Mucosa of descending colon (tissue), 3 donors: ENCODE measurements at places on chromosomes 16 and 17. TPM values are rescaled to one million over a fixed set of nuclear protein-coding genes. Genes with fewer than 3 reads are reported as not detected.

Gene RCVRN
- 0.16 TPM for total RNA-seq

Gene CPHXL2
- not detected for total RNA-seq

Gene CCL1
- total RNA-seq = not detected

Gene DHRS11
- 162 TPM for total RNA-seq

Gene CLEC19A
- not detected for total RNA-seq

Gene CES4A
- total RNA-seq = 6.3 TPM

GRCh38 chr17:57946798-57947358 is 8.3 kb downstream of the CUEDC1 start:
- peak; percentile 67 for DNase-seq

GRCh38 chr16:30615358-30616091 is 5.3 kb upstream of the ZNF689 start:
- peak; percentile 82 for DNase-seq

DNA sequence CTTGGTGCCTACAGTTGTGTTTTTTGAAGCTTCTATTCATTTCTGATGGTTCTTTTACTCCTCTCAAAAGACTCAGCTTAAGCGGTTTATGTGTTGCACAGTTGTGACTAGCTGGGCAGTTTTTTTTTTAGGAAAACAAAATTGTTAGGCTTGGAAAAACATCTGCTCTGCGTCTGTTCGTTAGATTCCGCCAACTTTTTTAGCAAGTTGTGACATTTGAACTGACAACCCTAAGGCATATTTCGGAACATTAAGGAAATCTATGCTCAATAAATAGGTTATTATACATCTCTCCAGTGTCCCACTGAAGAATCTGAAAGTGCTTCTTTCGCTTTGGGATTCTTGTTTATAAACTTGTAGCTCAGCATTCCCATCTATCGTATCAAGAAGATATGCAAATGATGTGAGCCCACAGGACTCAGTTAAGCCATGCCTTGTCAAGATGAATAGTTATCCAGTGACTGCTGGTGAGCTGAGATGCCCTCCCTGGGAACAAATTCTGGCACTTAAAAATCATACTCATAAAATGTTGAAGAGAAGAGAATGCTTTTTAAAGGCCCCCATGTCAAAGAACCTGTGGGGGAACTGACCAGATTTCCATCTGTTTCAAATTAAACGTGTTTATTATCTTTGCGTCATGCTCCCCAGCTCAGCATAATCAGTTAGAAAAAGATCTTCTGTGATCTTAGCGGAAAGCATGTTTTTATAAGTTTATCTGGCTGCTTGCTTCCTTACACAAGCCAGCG is 109.0 kb upstream of the FAM20A start:
- DNase-seq = no peak

GRCh38 chr17:40321524-40321929 is 12.5 kb downstream of the RARA start:
- DNase-seq = peak; percentile 33

GRCh38 chr17:43468691-43469139 is 15.1 kb upstream of the DHX8 start:
- no peak for DNase-seq

- no peak for DNase-seq
Observed at GRCh38 chr17:4744999-4745969, 5.6 kb upstream of the CXCL16 start.

- no peak for DNase-seq
Observed at GRCh38 chr17:57867126-57867525, 17.3 kb upstream of the MRPS23 start.

- peak; percentile 88 for DNase-seq
Observed at GRCh38 chr16:88785106-88785924, at the start of gene PIEZO1. TSS of gene PIEZO1 (minus strand) at chr16:88785220. CDS start at chr16:88784964, 256 bp downstream.

GRCh38 chr17:50634224-50634914 is at the start of gene ABCC3:
TSS of gene ABCC3 (plus strand) at chr17:50634881. CDS start at chr17:50634937, 56 bp downstream.
- DNase-seq = peak; percentile 91

DNA sequence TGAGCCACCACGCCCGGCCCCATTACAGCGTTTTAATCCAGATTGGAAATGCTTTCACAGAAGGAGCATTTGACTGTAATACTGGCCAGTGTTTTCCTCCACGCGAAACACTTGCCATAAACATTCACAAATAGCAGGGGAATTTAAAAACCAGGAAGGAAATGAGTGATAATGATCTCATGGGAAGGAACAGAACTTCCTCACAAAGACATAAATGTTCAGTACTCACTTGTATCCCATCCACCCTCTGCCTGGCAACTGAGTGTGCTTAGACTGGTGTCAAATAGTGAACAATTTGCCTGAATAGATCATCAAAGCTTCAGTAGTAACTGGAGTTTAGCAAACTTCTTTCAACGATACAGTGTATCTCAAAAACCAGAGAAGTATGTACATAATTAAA is 54.1 kb downstream of the PSMD12 start:
- DNase-seq = no peak

DNA sequence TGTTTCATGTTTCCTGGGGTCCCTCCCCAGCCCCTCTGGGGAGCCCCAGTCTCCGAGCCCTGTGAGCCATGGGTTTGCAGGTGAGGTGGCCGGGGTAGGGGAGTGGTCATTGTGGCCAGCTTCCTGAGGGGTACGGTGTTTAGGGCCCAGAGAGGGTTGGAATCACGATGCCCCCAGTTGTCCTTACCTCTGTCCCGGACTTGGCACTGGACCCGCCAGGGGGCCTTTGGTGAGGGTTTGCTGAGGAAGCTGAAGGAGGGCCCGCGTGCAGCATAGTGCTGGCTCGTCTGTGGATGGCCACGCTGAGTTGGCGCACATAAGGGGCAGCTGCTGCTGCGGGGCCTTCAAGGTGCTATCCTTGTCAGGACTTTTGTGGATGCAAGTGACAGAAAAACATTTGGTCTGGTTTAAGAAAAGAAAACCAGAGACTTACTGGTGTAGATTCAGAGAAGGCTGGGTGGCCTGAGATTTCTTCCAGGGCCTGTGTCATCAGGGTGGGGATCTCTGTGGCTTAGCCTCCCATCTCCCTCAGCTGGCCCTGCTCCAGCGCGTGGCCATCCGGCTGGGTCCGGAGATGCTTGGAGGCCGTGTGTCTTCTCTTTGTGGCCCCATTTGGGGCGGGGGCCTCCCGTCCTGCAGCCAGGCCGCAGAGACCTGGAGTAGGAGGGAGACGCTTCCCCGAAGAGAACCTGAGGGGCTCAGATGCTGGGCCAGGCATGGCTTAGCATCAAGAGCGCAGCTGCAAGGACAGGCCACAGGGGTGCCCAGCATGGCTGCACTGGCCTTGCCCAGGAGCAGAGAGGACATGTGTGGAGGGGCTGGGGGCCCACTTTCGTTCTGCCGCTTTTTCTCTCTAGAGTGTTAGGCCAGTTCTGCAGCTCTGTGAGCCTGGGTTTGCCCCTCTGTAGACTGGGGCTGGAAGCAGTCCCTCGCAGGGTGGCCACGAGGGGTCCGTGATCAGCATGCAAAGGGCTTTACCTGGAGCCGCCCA is 33.7 kb upstream of the NUDT16L1 start:
- DNase-seq = no peak

DNA sequence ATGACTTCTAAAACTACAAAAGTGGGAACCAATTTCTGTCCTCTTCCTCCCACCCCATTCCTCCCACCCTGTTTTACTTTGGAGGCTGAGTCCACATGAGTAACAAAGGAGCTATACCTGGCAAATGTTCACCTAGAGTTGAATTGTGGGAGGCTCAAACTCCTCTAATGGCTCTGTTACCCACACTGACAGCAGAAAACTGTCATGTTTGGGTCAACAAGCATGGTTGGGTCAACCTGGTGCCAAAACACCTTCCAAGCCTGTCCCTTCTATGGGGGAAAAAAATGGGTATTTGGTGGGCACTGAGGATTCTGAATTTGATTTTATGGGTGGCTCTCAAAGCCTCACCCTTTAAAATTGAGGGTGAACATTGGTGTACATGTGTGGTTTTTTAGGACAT is 12.0 kb upstream of the HOXB13 start:
- DNase-seq = no peak

DNA sequence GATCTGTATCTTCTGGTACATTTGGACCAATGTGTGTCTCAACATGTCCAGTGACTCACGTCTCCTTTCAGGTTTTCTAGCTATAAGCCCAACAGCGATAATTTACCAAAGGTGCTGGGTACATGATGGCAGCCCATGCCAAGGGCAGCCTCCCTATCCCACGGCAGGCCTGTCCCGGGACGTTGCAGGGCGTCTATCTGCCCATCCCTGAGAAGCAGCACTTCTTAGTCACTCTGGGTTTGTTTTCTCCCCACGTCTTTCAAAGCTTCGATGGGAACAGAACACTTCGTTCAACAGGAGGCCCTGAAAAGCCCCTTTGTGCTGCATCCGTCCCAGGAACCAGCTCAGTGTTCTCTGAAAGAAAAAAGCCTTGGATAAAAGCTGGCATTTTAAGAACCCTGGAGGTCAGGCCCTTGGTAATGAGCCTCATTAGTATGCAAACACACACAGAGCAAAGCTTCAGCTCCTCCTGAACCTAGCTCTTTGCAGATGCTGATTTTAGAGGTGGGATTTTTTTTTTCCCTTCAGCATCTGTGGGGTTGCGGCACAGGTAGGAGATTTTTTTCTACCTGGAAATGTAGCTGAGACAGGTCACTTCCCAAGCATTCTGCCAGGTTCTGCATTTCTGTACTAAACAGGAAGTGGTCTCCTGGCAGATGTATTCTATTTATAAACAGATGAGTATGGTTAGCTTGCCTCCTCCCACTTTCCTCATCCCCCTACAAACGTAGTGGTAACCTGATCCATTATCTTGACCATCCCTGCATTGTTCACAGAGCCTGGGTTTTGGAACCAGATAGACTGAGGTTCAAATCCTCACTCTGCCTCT is 17.5 kb upstream of the MT4 start:
- no peak for DNase-seq

DNA sequence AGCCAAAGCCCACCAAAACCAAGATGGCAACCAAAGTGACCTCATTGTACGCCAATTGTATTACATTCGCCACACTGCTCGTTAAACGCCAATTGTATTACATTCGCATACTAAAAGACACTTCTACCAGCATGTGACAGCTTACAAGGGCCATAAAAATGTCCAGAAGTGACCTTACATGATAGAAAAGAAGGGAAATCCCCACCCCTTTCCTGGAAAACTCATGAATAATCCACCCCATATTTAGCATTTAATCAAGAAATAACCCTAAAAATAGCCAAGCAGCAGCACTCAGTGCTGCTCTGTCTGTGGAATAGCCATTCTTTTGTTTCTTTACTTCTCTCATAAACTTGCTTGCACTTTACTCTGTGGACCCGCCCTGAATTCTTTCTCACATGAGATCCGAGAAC is 25.7 kb downstream of the PSMD7 start:
- peak; percentile 28 for DNase-seq

DNA sequence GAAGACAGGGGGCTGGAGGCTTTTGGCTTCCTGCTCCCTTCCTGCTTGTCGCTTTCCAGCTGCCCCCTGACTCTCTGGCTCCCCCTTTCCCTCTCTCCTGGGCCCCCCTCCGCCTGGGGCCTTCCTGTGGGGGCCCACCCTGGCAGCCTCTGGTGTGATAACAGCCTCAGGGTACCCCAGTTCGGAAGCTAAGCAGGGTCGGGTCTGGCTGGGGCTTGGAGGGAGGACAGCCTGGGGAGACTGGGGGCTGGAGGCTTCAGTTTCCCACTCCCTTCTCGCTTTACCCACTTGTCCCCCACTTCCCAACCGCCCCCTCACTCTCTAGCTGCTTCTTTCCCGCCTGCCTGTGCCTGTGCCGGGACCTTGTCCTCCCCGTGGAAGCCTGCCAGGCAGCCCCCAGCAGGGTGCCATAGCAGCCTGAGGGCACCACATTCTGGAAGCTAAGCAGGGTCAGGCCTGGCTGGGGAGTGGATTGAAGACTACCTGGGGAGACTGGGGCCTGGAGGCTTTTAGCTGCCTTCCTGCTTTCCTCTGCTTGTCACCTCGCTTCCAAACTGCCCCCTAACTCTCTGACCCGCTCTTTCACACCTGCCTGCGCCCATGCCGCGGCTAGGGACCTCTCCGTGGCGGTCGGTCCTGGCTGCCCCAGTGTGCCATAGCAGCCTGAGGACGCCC is 2275.5 kb downstream of the TP53TG3F start:
- no peak for DNase-seq

DNA sequence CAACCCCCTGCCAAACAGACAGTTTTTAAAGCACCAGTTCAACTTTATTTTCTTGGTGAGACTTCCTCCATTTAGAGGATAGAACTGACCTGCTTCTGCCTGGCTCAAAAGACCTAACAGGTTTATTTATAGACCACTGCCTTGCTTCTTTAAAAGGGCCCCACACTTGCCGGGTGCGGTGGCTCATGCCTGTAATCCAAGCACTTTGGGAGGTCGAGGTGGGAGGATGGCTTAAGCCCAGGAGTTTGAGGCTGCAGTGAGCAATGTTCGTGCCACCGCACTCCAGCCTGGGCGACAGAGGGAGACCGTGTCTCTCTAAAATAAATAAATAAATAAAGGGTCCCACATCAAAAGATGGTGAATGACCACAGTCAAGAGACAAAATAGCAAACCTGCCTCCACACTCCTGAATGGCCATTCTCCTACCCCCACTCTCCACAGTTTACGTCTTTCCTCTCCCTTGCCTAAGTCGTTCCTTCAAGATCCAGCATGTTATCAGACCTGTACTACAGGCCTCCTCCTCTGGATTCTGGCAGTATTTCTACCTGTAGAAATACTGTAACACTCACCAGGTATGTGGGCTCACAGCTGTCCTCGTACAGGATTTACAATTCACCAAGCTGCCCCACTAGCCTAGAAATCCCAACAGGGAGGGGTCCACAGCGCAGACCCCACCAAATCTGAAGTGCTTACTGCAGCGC is 95.6 kb downstream of the SMG6 start:
- DNase-seq = no peak

DNA sequence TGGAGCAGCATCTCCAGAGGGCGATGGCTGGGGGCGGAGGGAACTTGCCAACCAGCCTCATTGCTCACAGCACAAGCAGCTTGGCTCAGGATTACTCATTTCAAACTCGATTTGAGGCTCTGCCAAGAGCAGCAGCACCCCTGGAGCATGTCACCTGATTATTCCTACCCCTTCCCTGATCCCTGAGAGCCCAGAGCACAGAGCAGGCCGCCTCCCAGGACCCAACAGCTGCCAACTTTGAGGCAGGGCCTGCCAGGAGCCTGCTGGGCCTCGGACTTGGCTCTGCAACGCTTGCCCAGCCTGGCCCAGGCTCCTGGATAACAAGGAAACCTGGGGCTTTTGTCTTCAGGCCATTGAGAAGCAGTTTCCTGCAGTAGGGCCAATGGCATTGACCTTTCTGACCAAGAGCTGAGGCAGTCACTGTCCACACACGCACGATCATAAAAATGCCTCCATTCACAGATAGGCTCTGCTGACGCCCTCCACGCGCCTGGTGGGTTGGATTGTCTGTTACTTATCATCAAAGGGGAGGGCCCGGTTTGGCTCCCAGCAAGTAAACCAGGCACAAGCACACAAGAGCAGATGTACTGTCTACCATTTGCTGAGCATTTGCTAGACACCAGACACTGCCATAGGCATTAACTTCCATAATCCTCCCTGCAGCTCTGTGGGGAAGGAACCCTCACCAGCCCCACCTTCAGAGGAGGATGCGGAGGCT is 406.6 kb upstream of the EEF2KMT start:
- no peak for DNase-seq

GRCh38 chr16:27304881-27305745 is 8.7 kb upstream of the IL4R start:
- no peak for DNase-seq
